ENCODE measurements at places on chromosomes 3 and 15.

GRCh38 chr3:119647171-119647570 lies 13.2 kb downstream of the POPDC2 start:
- DNase-seq, result no peak

DNA sequence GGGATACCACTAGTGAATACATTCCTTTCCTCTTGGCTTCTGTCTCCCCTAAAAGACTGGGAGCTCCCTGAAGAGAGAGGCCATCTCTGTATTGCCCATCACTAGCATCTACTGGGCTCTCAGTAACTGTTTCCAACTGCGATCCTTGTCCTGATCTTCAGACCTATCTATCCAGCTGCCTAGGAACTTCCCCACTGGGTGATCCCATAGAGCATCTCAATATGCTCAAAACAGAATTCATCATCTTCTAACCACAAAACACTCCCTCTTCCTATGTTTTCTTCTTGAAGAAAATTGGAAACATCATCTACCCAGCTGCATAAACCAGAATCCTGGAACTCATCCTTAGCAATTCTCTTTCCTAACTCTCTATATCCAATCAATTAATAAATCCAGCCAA lies 54.6 kb downstream of the PLD1 start:
- no peak for DNase-seq

DNA sequence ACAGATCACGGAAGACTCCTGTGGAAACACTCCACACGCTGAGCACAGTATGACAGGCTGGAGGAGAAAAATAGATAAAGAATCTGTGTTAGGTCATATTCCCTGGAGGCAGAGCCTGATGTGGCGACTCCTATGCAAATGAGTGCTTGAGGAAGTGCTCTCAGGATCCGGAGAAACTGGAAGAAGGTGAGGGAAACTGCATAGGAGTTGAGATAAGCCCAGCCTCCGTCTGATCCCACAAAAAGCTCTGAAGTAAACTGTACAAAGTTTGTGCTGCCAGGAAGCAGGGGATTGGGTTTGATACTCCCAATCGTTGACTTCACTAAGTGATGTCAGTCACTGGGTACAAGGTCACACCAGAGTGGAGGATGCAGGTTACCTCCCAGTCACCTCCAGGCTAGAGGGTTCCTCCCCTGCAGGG lies 33.4 kb downstream of the OSBPL10 start:
- no peak for DNase-seq

DNA sequence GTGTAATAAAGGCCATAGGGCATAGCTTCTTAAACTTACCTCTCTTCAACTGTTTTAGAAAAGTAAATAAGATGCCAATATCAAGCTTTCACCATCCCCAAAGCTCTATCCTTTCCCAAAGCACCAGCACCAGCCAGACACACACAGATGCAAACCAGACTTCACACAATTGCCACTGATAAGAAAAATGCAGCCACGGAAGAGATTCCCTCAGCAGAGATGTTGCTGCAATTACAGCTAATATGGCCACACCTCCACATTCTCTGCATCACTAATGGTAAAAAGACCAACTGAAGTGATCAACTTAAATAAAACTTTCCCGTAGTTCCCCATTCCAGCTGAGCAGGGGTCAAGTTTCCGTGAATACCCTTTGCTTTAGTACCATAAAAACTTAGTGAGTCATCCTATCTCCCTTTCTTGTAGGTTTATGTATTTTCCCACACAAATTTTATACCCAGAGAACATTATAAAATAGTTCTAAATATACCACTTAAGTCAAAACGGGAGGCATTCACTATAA lies 64.4 kb downstream of the SLC9A9 start:
- DNase-seq, result no peak

DNA sequence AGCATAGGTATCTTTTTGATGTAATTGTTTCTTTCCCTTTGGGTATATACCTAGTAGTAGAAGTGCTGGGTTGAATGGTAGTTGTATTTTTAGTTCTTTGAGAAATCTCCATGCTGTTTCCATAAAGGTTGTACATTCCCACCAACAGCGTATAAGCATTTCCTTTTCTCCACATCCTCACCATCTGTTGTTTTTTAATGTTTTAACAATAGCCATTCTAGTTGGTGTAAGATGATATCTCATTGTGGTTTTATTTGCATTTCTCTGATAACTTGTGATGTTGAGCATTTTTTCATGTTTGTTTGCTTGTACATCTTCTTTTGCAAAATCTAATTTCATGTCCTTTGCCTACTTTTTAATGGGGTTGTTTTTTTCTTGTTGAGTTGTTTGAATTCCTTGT lies 80.0 kb upstream of the TMC3 start:
- DNase-seq, result no peak

GRCh38 chr3:69941439-69942176 lies 57.9 kb upstream of the SAMMSON start:
- no peak for DNase-seq

DNA sequence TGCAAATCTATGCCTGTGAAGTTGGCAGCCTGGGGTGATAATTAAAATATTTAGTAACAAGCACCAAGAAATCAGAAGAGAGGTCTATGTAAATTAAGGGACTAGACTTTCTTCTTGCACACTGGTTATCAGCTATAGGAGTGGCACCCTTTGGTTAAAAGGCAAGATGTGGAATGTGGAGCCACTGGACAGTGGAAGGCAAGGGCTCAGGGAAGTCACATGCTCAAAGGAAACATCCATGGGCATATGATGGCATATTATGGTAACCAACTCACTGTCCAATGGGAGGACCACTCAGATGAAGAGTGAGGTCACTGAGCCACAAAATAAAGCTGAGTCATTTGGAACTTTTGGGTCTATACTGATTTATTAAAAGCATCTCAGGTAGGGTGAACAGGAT lies 165.6 kb upstream of the PRICKLE2 start:
- DNase-seq, result no peak

GRCh38 chr15:28122038-28122949 lies 23.2 kb upstream of the OCA2 start:
- DNase-seq, result no peak
